ENCODE measurements at places on chromosomes 4 and X. TPM values are rescaled to one million over a fixed set of nuclear protein-coding genes. Genes with fewer than 3 reads are reported as not detected.
A peak's percentile ranks its signal among the peaks of the same experiment; 100 is the strongest.

- H3K27me3 ChIP-seq = peaks cover 3% of the 10 kb centered on the region
- H3K4me1 ChIP-seq = no peaks in the 10 kb centered on the region
- DNase-seq = no peak
- H3K36me3 ChIP-seq = no peaks in the 10 kb centered on the region
- H3K27ac ChIP-seq = no peak overlapping the region
- no peak overlapping the region for H3K4me3 ChIP-seq
Measured at GRCh38 chr4:93788712-93789111, 39.8 kb upstream of the ATOH1 start.

- no peak for DNase-seq
- peaks cover 11% of the 10 kb centered on the region for H3K4me1 ChIP-seq
- H3K27ac ChIP-seq = peak overlapping the region; percentile 26
- H3K4me3 ChIP-seq = no peak overlapping the region
Measured at GRCh38 chrX:84216881-84217280, 28.9 kb upstream of the RPS6KA6 start.

The USP17L5 gene
- not detected for total RNA-seq

The PCYT1B gene
- not detected for total RNA-seq

- H3K27ac ChIP-seq = no peak overlapping the region
- no peak overlapping the region for H3K4me3 ChIP-seq
- no peaks in the 10 kb centered on the region for H3K4me1 ChIP-seq
- no peak for DNase-seq
- H3K27me3 ChIP-seq = no peaks in the 10 kb centered on the region
Measured at GRCh38 chrX:17994429-17994828, 133.3 kb upstream of the RAI2 start.

The RNF175 gene
- not detected for total RNA-seq

DNA sequence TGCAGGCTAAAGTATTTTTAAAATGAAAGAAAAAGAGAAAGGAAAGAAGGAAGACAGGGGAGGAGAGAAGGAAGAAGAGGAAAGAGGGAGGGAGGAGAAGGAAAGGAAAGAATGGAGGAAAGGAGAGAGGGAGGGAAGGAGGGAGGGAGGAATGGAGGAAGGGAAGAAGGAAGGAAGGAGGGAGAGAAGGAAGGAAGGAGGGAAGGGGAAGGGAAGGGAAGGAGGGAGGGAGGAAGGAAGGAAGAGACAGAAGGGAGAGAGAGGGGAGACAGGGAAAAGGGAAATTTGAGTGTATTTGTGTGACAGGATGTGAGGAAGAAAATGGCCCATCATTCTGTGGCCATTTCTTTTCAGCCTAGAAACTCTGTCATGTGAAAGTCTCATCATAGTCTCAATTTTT is 14.9 kb upstream of the PLAC1 start:
- DNase-seq = no peak
- no peaks in the 10 kb centered on the region for H3K27me3 ChIP-seq
- H3K4me1 ChIP-seq = peaks cover 76% of the 10 kb centered on the region
- no peak overlapping the region for H3K4me3 ChIP-seq

DNA sequence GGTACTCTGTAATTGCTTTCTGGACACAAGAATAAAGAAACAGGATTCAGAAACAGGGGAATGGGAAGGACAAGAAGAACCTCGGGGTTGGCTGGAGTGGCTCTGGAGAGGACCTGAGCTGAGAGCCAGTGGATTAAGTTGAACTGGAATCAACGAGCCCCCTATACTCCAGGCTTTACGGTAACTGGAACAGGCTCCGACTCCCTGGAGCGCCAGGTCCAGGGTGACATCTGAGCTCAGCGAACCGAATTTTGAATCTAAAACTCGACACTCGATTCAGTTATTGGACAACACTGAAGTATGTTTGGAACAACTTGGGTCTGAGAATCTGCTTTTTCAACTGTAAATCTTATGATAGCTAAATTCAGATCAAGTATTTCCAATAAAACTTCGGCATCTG is 23.9 kb downstream of the HMX1 start:
- no peak overlapping the region for H3K27ac ChIP-seq
- no peaks in the 10 kb centered on the region for H3K36me3 ChIP-seq
- no peaks in the 10 kb centered on the region for H3K27me3 ChIP-seq
- DNase-seq = no peak
- H3K4me3 ChIP-seq = no peak overlapping the region
- H3K4me1 ChIP-seq = peaks cover 33% of the 10 kb centered on the region

DNA sequence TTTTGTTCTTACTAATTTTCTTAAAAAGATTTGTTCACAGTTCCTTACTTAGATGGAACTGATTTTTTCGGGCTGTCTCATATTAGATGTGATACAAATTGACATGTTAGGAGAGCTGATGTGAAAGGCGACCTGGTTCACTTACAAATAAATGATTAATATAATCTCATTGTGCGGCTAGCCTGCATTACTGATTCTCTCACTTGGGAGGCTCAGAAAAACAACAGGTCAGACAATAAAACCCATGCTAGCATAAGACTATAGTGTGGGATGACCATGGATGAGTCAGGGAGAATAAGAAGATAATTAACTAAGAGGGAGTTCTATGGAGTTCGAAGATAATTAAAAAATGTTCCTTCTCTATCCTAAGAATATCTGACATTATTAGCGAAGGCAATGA is 40.8 kb downstream of the RTL9 start:
- no peaks in the 10 kb centered on the region for H3K4me1 ChIP-seq
- H3K4me3 ChIP-seq = no peak overlapping the region
- no peaks in the 10 kb centered on the region for H3K36me3 ChIP-seq
- H3K27me3 ChIP-seq = no peaks in the 10 kb centered on the region

DNA sequence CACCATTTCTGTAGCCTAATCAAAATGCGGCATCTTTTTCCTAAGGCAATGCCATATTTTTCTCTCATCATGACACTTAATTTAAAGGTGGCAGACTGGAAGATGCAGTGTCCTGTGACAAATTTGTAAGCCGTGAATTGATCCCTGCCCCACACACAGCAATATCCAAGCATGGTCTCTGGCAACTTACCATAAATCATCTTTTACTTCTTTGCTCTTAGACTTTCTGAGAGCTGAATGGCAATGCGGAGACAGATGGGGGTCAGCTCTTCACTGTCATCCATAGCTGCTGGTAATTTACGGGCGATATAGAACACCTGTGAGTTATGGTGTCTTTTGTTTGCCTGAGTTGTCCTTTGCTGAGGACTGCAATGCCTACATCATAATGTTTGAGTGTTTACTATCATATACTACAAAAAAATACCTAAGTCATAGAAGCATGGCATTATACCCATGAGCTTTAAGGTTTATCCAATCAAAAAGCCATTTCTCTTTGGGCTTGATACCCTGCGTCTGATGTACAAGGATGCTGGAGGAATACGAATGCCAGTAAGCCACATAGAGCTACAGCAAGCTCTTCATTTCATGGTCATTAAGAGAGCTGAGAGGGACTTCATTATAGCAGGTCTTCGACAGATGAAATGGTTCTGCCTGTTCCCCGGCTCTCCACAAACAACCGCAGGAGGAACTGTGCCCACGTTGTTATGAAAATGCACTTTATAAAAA is 148.1 kb downstream of the TRIML1 start:
- H3K27me3 ChIP-seq = no peaks in the 10 kb centered on the region
- no peaks in the 10 kb centered on the region for H3K4me1 ChIP-seq
- no peak overlapping the region for H3K27ac ChIP-seq
- H3K4me3 ChIP-seq = no peak overlapping the region
- no peak for DNase-seq
- H3K36me3 ChIP-seq = no peaks in the 10 kb centered on the region

DNA sequence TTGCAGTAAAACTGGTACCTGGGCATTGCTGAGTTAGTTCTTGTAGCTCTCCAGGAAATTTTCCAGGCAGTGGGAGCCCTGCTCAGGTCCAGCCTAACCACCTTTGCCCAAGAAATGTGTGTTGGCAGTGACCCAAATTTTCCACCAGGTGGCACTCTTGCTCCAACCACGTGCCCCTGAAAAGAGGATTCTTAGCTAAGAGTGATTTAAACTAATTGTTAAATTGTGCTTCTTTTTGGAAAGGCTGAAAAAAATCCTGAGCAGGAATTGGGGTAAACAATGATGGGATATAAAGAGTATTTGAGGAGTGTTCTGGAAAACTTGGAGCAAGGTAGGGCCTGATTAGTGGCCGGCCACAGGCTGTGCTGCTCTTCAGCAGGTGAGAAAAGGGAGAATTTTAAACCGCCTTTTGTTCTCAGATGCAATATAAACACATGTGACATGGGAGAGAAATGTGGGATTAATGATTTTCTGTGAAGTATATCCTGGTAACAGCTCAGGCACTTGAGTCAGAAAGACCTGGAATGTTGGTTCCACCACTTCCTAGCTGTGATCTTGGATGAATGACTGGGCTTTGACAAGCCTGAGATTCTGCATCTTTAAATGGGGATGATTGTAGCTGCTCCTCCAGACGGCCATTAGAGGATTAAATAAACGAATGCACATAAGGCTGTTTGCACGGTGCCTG is 219.6 kb downstream of the PTTG2 start:
- H3K27ac ChIP-seq = peak overlapping the region; percentile 51
- H3K36me3 ChIP-seq = no peaks in the 10 kb centered on the region
- peaks cover 14% of the 10 kb centered on the region for H3K4me1 ChIP-seq
- DNase-seq = peak; percentile 74
- H3K27me3 ChIP-seq = no peaks in the 10 kb centered on the region
- H3K4me3 ChIP-seq = no peak overlapping the region

DNA sequence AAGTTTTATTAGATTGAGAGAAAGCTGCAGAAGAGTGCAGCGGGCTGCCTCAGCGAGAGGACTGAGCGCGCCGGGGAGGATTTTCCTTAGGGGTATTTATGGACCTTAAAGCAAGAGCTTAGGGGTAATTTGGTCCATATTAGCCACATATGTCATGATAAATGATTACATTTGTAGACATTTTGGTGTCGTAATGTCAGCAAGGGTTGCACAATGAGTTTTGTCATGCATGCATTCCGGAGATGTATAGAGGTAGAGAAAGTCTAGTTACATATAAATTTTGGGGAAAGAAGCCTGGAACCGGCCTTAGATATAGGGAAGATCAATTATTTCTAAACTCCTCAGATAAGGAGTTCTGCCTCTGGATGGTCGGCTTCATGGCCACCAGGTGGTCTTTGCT is 10.0 kb downstream of the MGST2 start:
- no peak overlapping the region for H3K4me3 ChIP-seq
- H3K27ac ChIP-seq = no peak overlapping the region
- H3K27me3 ChIP-seq = no peaks in the 10 kb centered on the region

- H3K4me1 ChIP-seq = peaks cover 27% of the 10 kb centered on the region
- H3K27ac ChIP-seq = no peak overlapping the region
- no peak overlapping the region for H3K4me3 ChIP-seq
- H3K27me3 ChIP-seq = no peaks in the 10 kb centered on the region
Measured at GRCh38 chr4:147195386-147195785, 249.7 kb upstream of the TTC29 start.

The SPACA5 gene
- total RNA-seq = not detected

- no peak overlapping the region for H3K27ac ChIP-seq
- no peaks in the 10 kb centered on the region for H3K4me1 ChIP-seq
- H3K36me3 ChIP-seq = peaks cover 20% of the 10 kb centered on the region
- no peaks in the 10 kb centered on the region for H3K27me3 ChIP-seq
Measured at GRCh38 chr4:138202686-138203085, 39.5 kb downstream of the SLC7A11 start.

- no peaks in the 10 kb centered on the region for H3K36me3 ChIP-seq
- no peaks in the 10 kb centered on the region for H3K4me1 ChIP-seq
- H3K27me3 ChIP-seq = no peaks in the 10 kb centered on the region
- H3K4me3 ChIP-seq = no peak overlapping the region
- H3K27ac ChIP-seq = no peak overlapping the region
Measured at GRCh38 chrX:109707319-109707718, 25.7 kb downstream of the ACSL4 start.

The ZNF157 gene
- not detected for total RNA-seq

The PYURF gene
- 119 TPM for total RNA-seq

The ASMT gene
- total RNA-seq = not detected

The PABPC1L2B gene
- not detected for total RNA-seq

DNA sequence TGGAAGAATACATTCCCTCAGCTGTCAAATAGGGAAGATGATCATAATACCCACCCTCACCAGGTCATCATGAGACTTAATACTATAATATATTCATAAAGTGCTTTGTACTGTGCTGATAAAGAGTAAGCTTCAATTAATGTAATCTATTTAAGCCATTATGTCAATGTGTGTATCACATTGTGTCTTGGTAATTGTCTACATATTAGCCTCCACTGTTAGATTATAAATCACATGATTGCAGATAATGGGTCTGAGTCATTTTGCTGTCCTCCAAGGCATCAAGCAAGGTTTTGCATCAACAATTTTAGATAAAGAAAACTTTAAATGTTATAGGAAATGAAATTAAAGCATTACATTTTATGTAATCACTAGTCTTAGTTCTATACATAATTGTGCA is 45.2 kb upstream of the CEP135 start:
- H3K27me3 ChIP-seq = no peaks in the 10 kb centered on the region
- no peak for DNase-seq
- peaks cover 33% of the 10 kb centered on the region for H3K36me3 ChIP-seq
- H3K27ac ChIP-seq = no peak overlapping the region

The ETDB gene
- not detected for total RNA-seq

DNA sequence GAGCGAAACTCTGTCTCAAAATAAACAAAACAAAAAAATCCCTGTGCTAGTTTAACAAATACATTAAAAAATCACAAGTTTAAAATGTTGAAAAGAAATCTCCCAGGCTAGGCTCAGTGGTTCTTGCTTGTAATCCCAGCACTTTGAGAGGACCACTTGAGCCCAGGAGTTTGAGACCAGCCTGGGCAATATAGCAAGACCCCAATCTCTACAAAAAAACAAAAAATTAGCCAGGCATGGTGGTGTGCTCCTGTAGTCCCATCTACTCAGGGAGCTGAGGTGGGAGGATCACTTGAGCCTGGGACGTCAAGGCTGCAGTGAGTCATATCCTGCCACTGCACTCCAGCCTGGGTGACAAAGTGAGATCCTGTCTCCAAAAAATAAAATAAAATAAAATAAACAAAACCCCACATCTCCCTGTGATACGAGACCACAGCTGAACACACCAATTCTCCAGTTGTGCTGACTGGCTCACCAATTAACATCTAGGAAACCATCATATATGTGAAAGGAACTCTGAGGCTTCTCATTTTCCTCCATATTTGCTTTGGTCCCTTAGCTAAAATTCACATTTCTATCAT is 7.3 kb downstream of the RPS4X start:
- no peaks in the 10 kb centered on the region for H3K27me3 ChIP-seq
- H3K36me3 ChIP-seq = peaks cover 66% of the 10 kb centered on the region
- peaks cover 61% of the 10 kb centered on the region for H3K4me1 ChIP-seq

The DDX53 gene
- total RNA-seq = not detected
